T47D (cell line): ENCODE measurements at places on chromosomes 6 and 20.
A peak's percentile ranks its signal among the peaks of the same experiment; 100 is the strongest.

GRCh38 chr20:63530788-63531160 is 6.4 kb downstream of the PTK6 start:
- no peak for DNase-seq

DNA sequence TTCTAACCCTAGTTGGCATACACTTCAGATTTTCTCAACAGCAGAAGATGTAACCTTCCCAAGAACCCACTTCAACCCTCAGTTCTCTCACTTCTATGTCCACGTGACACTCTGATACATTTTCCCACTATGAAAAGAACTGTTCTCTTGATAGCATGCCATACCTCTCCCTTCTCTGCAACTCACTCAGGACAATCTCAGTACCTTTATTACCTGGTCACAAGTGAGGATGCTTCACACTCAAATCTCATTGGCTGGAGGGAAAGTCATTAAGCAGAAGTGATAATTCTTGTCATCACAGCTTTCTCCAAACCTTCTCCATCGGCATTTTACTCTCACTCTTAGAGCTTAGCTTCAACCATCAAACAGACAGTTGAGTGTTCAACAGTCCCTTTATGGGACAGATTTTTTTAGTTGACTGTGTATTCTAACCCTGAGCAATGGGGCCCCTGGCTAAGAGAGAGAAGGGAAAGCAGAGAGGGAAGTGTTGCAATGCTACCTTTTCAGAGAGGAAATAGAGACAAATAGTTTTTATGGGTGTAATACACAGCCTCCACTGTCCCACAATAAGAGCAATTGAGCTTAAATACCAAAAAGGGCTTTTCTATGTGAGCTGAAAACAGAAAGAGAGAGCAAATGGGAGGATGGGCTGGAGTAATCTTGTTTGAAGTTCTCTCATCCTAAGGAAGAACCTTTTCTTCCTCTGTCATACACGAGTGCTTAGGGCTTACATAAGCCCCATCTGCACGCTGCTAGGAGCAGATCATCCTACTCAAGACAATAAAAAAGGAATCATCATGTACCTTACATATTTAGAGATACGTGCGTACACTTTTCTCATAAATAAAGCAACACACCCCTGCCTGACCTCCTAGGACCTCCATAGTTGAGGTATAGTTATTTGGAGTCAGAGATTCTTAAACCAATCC is 16.0 kb downstream of the HLA-DPA1 start:
- no peak for DNase-seq

- no peak for DNase-seq
Observed at GRCh38 chr6:84777888-84778287, 13.5 kb upstream of the TBX18 start.

- DNase-seq, result peak; percentile 90
Observed at GRCh38 chr6:26312501-26313397, 52.2 kb upstream of the BTN3A2 start.

DNA sequence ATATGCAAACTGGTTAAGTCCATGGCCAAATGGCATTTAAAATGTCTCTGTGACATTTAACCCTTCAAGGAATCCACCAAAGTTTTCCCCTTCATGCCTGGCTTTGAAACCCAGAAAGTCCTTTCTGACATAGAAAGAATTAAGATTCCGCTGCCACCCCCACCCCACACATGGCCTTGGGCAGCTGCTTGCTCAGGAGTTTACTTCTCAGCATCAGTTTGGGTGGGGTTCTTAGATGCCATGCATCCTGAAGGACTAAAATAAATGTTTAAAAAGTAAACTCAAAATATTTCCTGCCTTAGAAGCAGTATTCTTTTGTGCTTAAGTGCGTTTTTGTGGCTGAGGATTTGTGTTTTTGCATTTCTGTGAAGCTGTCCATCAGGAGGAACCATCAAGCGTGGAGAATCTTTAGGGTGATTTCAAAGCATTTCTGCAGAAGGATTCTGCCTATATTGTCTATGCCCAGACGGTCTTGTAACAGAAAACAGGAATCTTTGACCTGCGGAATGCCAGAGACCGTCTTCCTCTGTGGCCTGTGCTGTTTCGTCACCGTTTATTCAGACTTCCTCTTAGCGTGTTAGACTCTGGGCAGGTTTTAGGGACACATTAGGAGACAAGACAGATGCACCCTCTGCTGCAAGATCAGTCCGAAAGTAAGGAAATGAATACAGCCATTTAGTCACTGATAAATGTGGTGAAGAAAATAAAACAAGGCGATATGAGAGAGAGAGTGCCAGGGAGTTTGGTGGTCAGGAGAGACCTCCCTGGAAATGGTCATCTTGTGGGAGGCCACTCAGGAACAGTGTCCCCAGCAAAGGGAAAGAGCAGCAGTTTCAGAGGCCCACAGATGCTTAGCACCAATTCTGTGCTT is 6.2 kb downstream of the DUSP22 start:
- no peak for DNase-seq

- DNase-seq, result no peak
Observed at GRCh38 chr6:174036-174435, 118.3 kb upstream of the DUSP22 start.

DNA sequence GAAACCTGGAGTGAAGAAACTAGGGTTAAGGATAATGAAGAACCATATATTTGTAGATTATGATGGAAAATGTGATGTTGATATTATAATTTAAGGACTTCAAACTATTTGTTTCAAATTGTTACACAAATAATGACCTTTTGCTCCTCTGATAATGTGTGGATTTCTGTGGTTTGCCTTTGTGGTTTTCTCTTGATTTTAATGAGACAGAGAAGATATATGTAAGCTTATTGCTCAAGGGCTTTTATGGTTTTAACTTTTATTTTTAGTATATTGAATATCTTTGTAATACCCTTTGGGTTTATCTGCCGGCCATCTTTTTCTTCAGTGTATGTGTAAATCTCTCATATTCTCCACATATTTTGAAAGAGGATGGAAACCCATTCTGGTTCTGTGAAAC is 362.3 kb downstream of the RIMS1 start:
- no peak for DNase-seq

- no peak for DNase-seq
Observed at GRCh38 chr6:44980841-44981240, 347.3 kb upstream of the RUNX2 start.

DNA sequence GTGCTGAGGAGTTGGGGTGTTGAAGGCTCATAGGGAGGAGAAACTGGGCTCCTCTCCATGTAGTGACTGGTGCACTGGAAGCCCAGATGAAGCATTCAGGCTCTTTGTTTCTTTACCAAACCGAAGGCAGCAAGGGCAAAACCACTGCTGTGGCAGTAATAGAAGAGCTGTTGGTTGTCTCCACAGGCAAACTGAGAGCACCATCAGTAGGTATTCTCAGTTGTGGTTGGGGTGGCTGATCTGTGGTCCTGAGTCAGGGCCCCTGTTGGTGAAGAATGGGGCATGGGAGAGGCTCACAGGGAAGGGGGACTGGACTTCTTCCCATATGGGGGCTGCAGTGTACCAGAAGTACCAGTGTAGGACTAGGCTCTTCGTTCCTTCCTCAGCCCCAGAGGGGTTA is 460.2 kb upstream of the IMPG1 start:
- DNase-seq, result no peak

- DNase-seq, result no peak
Observed at GRCh38 chr6:6920987-6921313, 186.8 kb upstream of the RREB1 start.

DNA sequence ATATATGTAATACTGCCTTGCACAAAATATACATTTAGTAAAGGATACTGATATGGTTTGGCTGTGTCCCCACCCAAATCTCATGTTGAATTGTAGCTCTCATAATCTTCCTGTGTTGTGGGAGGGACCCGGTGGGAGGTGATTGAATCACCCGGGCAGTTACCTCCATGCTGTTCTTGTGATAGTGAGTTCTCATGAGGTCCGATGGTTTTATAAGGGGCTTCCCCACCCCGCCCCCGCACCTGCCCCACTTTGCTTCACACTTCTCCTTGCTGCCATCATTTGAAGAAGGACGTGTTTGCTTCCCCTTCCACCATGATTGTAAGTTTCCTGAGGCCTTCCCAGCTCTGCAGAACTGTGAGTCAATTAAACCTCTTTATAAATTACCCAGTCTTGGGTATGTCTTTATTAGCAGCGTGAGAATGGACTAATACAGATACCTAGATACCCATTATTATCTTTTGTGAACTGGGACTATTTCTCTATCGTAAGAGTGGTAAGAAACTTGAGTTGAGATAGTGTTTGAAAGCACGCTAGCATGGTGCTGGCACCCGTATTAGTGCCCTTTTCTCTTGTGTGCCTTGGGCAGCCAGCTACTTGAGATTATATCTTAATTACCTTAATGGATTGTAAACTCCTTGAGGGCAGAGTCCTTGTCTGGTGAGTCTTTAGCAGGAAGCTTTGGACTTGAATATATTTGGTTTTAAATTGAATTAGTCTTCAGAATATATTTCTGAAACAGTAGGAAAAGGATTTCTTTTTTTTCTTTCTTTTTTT is 25.6 kb downstream of the TOP1 start:
- no peak for DNase-seq

DNA sequence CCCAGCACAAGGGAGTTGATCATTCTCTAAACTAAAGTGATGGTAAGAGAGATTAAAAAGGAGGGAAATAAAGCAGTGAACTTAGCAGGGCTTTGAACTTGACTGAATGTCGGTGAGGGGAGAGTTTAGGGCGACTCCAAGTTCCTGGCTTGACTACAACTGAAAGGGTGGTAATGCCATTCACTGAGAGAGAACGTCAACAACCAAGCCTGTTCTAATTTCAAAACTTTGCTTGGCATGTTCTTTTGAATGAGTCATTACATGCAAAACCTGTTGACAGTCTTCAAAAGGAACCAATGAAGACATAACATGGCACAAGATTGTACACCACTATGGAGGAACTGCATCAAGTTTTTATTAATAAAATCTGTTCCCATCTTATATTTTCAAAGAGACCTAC is 10.3 kb upstream of the MYB start:
- DNase-seq, result no peak

DNA sequence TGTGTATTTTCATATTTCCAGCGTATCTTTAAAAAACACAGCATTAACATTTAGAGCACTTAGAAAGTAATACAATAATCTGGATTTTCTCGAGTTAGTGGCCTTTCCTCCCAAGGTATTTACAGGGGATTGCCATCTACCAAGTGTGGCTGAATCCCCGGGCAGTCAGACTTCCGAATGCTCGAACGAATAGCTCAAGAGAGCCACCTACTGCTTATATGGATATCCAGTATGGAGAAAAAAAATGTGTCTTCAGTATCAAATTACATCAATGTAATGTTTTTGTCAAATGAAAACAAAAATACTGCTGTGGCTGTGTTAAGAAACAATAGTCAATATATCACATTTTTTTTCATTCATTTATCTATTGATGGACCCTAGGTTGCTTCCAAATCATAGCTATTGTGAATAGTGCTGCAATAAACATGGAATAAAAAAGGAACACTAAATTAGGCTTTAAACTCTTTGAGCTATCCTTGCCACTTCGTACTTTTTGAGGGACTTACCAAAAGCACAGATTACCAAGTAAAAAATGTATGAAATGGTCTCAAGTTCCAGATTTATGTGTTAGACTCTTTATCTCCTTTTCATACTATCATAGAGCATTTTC is 654.5 kb upstream of the PTCHD4 start:
- DNase-seq, result peak; percentile 75

- DNase-seq, result no peak
Observed at GRCh38 chr6:70673601-70674000, 5.9 kb downstream of the SMAP1 start.
